Lung microvascular endothelial cell (primary cell): ENCODE measurements at places on chromosomes 16 and 17. TPM values are rescaled to one million over a fixed set of nuclear protein-coding genes. Genes with fewer than 3 reads are reported as not detected.

GGT6 gene
- not detected in 2 replicates for total RNA-seq

DRC7 gene
- 0.20 and 0.22 TPM in 2 replicates for total RNA-seq

MT1F gene
- total RNA-seq, result 0.20 and 1.3 TPM in 2 replicates

TBC1D16 gene
- 31.2 and 48.8 TPM in 2 replicates for total RNA-seq

HCRT gene
- total RNA-seq, result not detected in 2 replicates

DNA sequence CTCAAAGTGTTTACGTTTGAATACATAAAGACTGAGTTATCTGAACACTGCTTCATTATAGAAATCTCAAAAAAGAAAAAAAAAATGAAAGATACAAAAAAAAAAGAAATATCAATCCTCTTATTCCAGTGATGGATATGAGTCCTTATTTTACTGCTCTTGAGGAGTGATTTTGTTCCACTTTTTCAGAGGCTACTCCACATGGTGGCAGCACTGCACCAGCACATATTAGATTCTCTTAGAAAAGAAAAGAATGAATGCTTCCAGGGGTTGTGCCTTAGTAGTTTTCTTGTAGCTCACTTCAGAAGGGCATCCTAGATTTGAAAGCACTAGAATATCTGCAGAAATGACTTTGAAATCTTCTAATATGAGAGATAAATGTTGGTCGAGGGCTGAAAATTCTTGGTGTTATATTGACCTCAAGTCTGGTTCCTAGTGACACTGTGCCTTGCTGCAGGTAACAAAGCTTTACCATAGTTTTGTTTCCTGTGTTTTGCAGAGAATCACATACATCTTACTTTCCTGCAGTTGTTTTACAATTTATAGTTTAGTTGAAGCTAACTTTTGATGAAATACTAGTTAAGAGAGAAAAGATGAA is 25.9 kb downstream of the AP2B1 start:
- DNase-seq, result peak; percentile 74

GRCh38 chr16:69049603-69050375 is 55.7 kb upstream of the HAS3 start:
- DNase-seq, result no peak

GRCh38 chr17:34589120-34589965 is 10.0 kb downstream of the TMEM132E start:
- DNase-seq, result no peak

- peak; percentile 73 for DNase-seq
Observed at GRCh38 chr16:89721546-89722391, 432 bp downstream of the ZNF276 start.

- no peak for DNase-seq
Observed at GRCh38 chr17:80512233-80512632, 32.4 kb upstream of the RPTOR start.

DNA sequence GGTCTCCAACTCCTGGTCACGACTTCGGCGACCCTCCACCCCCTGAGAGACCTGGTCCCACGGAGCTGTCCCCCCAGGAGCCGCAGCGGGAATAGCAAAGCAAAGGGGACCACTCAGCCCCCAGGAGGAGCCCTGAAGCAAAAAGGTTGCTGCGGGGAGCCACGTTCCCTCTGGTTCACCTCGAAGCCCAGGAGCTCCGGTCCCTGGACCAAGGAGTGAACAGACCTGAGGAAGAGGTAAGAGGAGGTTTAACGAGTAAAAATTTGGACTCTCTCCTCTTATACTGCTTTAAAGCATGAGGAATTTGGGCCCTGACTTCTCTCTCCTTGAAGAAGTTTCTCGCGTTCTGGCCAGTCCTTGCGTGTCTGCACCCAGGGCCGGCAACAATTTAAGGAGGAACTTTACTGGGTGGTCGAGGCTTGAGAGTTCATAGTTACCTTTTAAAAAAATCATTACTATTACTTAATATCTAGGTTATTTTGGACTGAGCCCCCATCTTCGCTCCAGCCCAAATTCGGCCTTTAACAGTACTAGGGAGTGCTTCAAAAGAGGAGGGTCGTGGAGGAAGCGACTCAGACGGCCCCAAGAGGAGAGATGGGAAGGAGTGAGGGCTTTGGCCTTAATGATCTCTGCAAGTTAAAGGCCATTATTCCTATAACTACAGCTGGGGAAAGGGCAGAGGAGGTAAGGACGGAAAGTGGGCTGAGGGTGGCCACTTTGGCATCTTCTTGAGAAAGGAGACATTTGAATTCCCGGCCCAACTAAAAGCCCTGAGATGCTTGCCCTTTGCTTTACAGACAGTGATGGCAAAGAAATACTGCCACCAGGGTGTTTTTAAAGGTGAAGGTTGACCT is 16.9 kb upstream of the HOXB9 start:
- DNase-seq, result no peak
